Esophagus (tissue), 2 donors: ENCODE measurements at places on chromosomes 12 and 14. TPM values are rescaled to one million over a fixed set of nuclear protein-coding genes. Genes with fewer than 3 reads are reported as not detected.

Gene LRRC43
- polyA plus RNA-seq = 0.21 TPM

Gene PPP1CC
- 65.3 TPM for polyA plus RNA-seq

Gene TAS2R42
- not detected for polyA plus RNA-seq

Gene HHIPL1
- polyA plus RNA-seq = 0.28 TPM

Gene ACSM4
- not detected for polyA plus RNA-seq

Gene MEG3
- polyA plus RNA-seq = 9.7 TPM

Gene RAPGEF3
- 23.2 TPM for polyA plus RNA-seq

Gene LHX5
- not detected for polyA plus RNA-seq

Gene EFCAB11
- 6.3 TPM for polyA plus RNA-seq

Gene CMA1
- not detected for polyA plus RNA-seq

Gene OR10A7
- not detected for polyA plus RNA-seq

Gene UBR7
- 7.8 TPM for polyA plus RNA-seq

Gene WNT5B
- 13.9 TPM for polyA plus RNA-seq

Gene RPL10L
- polyA plus RNA-seq = not detected

Gene HNF1A
- 0.06 TPM for polyA plus RNA-seq

Gene PLXNC1
- 0.41 TPM for polyA plus RNA-seq

Gene GPR135
- polyA plus RNA-seq = 0.43 TPM

Gene SMIM41
- 0.22 TPM for polyA plus RNA-seq

Gene STON2
- polyA plus RNA-seq = 8.5 TPM

Gene MMP19
- polyA plus RNA-seq = 0.63 TPM

Gene MYH6
- polyA plus RNA-seq = 0.63 TPM

Gene HSPA2
- polyA plus RNA-seq = 54.8 TPM

Gene ESR2
- 0.15 TPM for polyA plus RNA-seq

Gene DHH
- polyA plus RNA-seq = 0.21 TPM

Gene TESPA1
- polyA plus RNA-seq = 0.32 TPM

Gene INHBC
- polyA plus RNA-seq = 0.01 TPM

Gene NPFF
- not detected for polyA plus RNA-seq

Gene CD163L1
- 0.39 TPM for polyA plus RNA-seq

Gene NAV3
- 0.41 TPM for polyA plus RNA-seq

Gene CCDC177
- 0.01 TPM for polyA plus RNA-seq

Gene DEGS2
- polyA plus RNA-seq = 41.8 TPM

Gene DDX55
- polyA plus RNA-seq = 10.3 TPM

Gene KERA
- polyA plus RNA-seq = not detected

Gene TMPRSS12
- not detected for polyA plus RNA-seq

Gene AQP6
- polyA plus RNA-seq = 0.02 TPM

Gene PPM1H
- 0.04 TPM for polyA plus RNA-seq

Gene E2F7
- polyA plus RNA-seq = 1.5 TPM

Gene RHOJ
- 2.5 TPM for polyA plus RNA-seq

Gene NRL
- polyA plus RNA-seq = 1.4 TPM

Gene MYF5
- polyA plus RNA-seq = not detected
